PC-9 (cell line): ENCODE measurements at places on chromosomes 2 and 18.

DNA sequence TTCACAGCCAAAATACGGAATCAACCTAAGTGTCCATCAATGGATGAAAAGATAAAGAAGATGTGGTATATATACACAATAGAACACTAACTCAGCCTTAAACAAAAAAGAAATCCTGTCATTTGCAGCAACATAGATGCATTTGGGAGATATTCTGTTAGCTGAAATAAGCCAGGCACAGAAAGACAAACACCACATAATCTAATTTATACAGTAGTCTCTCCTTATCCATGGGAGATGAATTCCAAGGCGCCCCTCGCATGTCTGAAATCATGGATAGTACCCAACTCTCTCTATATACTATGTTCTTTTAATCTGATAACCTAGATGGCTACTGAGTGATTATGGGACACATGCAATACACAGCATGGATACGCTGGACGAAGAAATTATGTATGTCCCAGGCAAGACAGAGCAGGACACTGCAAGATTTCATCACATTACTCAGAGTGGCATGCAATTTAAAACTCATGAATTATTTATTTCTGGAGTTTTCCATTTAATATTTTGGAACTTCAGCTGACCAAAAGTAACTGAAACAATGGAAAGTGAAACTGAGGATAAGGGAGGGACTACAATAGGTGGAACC, 39.5 kb downstream of the ORC4 start:
- DNase-seq, result no peak

DNA sequence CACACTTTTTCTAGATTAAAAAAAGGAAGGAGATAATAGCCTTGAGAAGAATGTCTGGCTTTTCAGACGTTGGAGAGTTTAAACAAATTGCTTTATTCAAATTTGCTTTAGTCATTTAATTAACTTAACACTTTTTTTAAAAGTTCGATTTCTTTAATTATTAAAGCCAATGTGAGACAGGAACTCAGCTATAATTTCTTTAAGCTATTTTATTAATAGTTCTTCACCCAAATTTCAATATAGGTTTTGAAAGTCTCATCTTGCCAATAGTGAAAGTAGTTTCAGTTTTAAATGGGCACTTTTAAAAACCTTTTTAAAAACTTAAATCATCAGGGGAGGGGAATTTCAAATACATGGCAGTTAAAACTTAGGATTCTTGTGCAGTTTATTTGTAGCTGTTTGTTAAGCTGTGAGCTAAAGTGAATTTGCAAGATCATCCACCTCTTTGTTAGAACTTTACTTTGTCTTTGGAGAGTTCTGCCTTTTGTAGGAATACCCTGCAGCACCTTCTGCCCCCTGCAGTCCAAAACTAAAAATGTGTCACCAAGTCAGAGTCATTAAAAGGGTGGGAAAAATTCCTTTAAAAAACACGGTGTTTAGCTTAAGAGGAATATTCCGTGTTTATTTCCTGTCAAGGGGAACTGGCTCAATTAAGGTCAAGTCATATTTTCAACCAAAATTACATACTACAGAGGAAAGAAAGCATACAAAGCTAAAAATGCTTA, 4.6 kb downstream of the TGIF1 start:
- peak; percentile 52 for DNase-seq

DNA sequence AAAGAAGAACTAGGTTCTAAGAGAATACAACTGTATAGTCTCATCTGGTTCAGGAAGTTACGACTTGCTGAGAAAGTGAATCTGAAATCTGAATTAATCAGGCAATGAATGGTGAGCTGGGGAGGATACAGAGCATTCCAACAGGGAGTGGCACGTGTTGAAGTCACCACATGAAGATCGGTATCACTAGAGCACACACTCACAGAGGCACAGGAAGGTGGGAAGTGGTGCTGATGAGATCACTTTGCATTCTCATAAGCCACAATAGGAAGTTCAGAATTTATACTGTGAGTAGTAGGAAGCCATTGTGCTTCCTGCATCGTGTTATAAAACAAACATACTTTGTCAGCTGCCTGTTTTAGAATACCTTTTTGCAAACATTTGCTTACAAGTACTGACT, 615.0 kb upstream of the DDX18 start:
- DNase-seq, result no peak

GRCh38 chr18:23498877-23499276, 4.4 kb upstream of the RMC1 start:
- DNase-seq, result peak; percentile 24

GRCh38 chr2:128219891-128220290, 98.8 kb downstream of the HS6ST1 start:
- no peak for DNase-seq
